ENCODE measurements at places on chromosomes 4 and X.

DNA sequence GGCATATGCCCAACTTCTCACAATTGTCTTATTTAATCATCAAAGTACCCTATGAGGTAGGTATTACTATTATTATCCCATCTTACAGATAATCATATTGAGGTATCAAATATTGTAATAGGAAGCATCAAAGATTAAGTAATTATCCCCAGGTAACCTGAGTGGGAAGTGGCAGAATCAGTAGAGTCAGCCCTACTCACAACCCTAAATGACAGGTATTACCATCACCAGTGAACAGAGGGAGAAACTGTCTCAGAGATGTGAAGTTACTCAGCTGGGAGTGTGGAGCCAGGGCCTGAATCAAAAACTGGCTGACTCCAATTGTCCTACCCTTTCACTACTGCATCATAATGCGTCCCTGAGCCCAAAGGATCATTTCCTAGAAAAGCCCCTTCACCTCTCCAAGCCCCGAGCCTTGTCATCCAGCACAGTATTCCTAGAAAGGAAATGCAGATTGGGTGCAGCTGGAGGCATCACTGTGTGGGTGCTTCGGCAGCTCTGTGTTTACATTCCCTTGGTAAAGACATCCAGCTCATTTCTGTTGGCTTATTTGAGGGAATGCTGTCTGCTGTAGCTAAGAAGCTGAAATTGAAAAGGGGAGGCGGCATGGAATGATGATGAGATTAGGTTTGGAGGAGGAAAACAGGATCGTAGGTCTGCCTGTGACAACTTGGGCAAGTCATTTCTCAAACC lies 72.8 kb downstream of the DHX15 start:
- DNase-seq, result no peak

- DNase-seq, result no peak
Measured at GRCh38 chr4:185472103-185472542, 590 bp upstream of the CCDC110 start.

DNA sequence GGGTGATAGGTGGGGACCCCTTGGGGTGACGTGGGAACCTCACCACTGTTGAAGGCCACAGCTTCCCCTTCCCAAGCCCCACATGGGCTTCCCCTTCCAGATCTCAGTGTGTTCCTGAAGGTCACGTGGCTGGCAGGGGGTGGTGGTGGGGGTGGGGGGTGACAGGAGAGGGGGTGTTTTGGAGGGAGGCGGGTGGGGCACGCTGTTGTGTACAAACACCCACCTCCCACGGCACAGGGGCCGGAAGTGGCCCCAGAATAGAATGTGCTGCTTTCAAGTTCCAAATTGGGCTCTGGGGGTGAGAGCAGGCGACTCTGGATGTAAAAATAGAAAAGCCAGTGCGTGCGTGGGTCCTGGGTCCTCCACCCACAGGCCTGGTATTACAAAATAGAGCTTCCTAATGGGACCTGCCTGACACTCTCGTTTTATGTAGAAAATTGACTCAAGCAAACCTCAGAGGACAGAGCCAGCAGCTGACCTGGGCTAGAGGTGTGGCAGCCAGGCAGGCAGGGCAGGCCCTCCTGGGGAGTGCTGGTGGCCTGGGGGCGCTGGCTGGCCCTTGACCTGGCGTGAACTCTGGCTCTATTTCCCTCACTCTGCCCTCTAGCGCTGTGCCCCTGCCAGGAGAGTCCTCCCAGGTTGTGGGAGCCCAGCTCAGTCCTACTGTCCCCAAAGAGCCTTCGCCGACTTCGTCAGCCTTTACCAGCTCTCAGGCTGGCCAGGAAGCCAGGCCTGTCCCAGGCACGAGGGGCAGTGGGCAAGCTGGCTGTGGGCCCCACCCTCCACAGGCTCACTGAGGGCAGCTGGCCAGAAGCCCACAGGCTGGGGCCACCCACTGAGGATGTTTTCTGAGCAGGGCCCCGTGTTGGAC lies 5.4 kb upstream of the SH3BP2 start:
- DNase-seq, result no peak

- DNase-seq, result no peak
Measured at GRCh38 chrX:115565888-115566287, 4.9 kb downstream of the PLS3 start.

All from D341Med (cell line).